ENCODE measurements at places on chromosomes 6 and 20.
A peak's percentile ranks its signal among the peaks of the same experiment; 100 is the strongest.

- no peak for DNase-seq
Observed at GRCh38 chr6:13715444-13715883, 3.8 kb upstream of the RANBP9 start.

DNA sequence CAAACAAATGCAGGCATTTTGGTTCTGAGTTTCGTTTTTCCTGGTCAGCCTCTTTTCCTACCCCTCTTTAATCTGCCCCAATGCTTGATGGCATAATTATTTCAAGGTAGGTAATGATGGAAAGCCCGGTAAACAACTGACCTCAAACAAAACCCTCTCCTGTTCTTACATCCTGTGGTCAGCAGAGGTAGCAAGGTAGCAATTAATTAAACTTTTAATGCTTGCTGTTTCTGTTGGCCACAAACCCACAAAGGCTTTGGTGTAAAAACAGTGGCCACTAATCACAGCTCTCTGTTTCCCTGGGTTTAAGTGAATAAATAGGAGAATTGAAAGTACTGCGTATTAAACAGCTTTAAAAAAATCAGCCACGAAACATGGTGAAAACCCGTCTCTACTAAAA is 261.5 kb upstream of the SOX4 start:
- no peak for DNase-seq

DNA sequence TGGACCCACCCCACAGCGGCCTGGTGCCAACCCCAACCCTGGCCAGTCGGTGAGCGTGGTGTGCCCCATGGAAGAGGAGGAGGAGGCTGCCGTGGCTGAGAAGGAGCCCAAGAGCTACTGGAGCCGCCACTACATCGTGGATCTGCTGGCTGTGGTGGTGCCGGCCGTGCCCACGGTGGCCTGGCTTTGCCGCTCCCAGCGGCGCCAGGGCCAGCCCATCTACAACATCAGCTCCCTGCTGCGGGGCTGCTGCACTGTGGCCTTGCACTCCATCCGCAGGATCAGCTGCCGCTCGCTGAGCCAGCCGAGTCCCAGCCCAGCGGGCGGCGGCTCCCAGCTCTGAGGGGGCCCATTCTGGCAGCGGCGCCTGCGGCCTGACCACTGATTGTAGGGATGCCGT is 23.2 kb downstream of the SDCBP2 start:
- no peak for DNase-seq

- no peak for DNase-seq
Observed at GRCh38 chr6:168428052-168428826, 12.7 kb upstream of the SMOC2 start.

GRCh38 chr20:25553819-25554296 is 31.5 kb downstream of the NINL start:
- peak; percentile 40 for DNase-seq

DNA sequence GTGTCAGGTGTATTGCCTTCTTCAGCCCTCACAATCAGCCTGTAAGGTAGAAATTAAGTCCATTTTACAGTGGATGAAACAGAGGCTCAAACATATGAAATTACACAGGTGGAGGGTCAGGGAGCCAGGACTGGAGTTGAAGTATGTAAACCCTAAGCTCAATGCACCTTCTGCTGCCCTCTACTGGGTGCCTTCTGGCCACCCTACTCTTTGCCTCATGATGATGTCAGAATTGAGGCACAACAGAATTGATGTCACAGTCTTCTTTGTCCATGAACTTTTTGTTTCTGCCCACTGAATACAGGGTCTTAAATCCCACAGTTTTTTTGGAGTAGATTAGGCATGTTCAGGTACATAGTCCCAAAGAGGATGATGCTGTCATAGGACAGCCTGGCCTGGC is 400.8 kb upstream of the CHD6 start:
- no peak for DNase-seq

- no peak for DNase-seq
Observed at GRCh38 chr6:26531897-26532296, 6.3 kb upstream of the HMGN4 start.

DNA sequence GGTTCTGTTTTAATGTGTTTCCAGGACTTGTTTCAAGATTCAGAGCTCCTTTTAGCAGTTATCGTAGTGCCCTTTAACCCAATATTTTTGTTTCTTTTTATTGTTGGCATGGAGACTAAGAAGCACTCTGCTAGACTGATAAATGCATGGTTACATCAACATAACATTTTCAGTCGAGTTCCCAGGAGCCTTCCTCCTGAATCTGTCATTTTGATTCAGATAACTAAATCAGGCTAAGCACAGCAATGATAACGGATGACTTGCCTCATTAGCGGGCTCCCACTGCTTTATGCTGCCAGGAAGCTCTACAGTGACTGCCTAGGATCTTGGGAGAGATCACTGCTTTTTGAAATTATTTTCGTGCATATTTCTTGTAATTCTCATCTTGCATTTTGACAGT is 772.8 kb upstream of the GJE1 start:
- no peak for DNase-seq

GRCh38 chr20:42027746-42028268 is 409.6 kb upstream of the CHD6 start:
- no peak for DNase-seq

GRCh38 chr6:4398791-4399190 is 263.4 kb upstream of the ECI2 start:
- DNase-seq: no peak

- no peak for DNase-seq
Observed at GRCh38 chr6:14711704-14712379, 534.0 kb upstream of the JARID2 start.

- DNase-seq: peak; percentile 12
Observed at GRCh38 chr6:579339-579738, 77.6 kb downstream of the HUS1B start.

DNA sequence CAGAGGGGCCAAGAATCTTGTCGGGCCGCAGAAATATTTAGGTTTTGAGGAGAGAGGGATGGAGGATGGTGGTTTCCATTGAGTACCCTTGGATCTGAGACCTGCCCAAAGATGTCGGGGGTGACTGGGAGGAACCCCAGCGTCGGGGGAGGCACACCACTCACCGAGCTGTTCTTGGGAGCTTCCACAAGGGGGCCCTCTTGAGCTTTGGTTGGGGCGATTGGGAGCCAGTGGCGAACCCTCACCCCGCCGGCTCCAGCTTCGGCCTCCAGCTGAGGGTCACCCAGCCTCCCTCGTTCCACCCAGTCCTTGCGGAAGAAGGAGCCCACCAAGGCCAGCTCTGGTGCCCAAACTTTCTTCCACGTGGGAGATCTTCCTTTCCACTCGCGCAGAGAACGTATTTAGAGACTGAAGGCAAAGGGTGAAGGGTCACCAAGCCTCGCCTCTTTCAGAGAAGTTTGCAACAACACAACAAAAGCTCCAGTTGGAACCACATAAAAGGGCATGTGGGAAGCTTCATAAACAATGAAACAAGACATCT is 33.6 kb downstream of the APCDD1L start:
- DNase-seq: peak; percentile 24

DNA sequence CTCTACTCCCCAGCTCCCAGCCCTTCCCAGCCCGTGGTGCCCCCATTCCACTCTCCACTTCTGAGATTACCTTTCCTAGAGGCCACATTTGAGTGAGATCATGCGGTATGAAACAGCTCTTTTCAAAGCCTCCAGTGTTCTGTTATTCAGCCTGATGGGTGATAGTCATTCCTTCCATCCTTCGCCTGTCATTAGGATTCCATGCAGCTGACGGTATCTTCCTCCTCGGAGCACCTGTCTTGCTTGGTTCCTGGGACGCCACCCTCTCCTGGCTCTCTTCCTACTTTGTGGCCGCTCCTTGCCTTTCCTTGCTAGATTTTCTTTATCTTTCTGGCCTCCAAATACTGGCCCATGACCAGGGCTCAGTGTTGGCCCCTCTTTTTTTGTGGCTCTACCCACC is 137.0 kb downstream of the ARID1B start:
- DNase-seq: no peak

DNA sequence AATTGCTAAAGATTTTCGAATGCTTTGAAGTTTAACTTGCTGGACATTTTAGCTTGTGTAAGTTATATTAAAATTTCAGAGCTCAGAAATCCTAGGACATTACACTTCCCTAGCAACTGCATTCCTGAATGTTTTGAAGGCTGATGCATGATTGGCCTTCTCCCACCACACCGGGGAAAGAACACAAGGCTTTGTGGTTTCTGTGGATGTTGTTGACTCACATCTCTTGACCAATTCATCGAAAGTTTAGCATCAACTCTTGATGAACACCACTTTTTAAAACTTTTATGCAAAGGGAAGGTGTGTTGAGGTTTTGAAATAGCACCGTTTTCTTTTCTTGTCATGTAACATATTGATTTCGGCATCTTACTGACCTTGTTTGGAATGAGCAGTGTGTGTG is 81.1 kb downstream of the RIMS1 start:
- peak; percentile 75 for DNase-seq

DNA sequence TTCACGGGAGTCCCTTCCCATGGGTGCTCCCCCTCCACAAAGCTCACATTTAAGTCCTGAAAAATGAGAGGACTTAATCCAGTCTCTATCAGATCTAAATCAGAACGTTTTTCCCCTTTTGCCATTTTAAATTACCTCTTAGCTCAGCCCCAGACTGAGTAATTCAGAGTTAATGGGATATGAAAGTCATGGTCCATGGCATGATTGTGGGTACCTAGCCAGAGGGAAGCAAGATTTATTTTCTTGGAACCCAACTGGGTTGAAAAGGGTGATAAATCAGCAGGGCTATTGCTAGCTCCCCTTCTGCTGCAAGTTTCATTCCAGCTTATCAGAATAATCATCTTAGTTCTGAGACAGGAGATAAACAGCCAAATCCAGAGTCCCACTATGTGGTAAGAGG is 320.2 kb upstream of the CHD6 start:
- DNase-seq: no peak

GRCh38 chr6:84428300-84428907 is 201.0 kb upstream of the CEP162 start:
- DNase-seq: peak; percentile 37
